ENCODE measurements at places on chromosomes 11 and 22.

- no peak for DNase-seq
These were observed 18.8 kb downstream of the TMEM218 start for GRCh38 chr11:125092669-125093068.

- DNase-seq: no peak
These were observed 21.2 kb downstream of the MRPL21 start for GRCh38 chr11:68882391-68882790.

GRCh38 chr11:70140711-70141485, 62.2 kb upstream of the FADD start:
- DNase-seq: no peak

GRCh38 chr11:33942954-33943353, 51.1 kb upstream of the LMO2 start:
- DNase-seq: no peak

GRCh38 chr11:45889966-45890365, 4.5 kb downstream of the MAPK8IP1 start:
- DNase-seq: no peak

DNA sequence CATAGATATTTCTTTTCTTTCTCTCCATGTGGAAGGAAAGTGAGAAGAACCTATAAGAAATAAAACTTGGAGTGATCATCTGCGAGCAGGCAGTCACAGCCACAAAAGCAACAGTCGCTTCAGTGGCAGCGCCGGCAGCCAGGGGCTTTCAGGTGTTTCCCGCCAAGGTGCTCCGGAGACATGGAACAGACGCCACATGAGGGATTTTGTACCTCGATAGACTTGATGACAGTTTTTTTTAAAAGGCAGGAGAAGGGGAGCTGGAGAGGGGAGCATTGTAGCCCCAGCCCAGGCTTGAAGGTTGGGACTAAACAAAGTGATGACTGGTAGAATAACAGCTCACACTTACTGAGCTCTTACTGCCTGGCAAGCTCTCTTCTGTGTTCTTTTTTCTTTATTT, 471.4 kb upstream of the B3GAT1 start:
- DNase-seq: no peak

DNA sequence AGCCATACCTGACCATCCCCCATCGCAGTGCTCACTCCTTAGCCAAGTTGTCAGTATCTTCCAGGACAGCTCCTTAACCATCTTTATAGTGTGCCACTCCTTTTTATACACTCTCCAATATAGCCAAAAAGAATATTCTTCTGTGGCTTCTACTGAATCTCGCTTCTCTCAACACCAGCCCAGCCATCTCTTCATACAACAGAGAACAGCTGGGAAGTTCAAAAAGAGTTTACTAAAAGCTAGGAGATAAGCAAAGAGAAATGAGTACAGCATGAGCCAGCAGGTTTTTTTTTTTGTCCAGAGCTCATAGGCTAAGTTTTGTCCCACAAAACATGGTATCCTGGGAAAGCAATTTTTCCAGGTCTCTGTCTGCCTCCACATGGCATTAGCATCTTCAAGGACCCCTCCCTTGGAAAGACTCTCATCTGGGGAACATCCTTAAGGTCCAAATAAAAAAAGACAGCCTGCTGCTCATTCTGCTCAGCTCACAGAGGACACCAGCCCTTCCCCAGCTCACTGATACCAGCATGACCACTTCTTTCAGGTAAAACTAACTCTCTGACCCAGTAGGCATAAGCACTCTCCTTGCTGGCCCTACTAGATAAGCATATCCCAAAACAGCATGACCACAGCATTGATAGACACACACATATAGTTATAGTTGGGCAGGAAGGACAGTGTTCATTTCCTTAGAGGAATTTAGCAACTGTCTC, 48.8 kb upstream of the YWHAH start:
- DNase-seq: no peak

DNA sequence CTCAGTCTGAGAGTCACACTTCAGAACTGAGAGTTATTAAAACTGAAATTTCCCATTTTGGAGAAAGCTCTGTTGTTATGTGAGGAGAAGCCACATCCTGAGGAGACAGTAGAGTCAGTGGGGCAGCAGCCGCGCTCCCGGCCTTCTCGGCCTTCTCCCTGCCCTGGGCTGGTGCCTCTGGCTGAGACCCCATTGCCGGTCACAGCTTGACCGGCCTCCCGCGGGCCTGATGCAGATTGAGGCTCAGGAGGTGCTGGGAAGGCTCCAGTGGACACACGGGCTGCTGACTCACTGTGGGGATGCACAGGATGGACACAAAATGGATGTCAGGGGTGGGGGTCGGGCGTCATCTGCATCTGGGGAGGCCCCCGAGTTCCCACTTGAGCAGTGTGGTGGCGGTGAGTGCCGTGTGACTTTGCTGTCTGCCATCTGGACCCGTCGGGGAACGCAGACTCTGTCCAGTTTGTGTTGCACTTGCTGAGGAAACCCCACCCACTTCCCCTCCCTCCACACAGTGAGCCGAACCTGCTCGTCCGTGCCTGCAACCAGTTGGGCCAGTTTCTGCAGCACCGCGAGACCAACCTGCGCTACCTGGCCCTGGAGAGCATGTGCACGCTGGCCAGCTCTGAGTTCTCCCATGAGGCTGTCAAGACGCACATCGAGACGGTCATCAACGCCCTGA, 50.1 kb downstream of the MUC6 start:
- DNase-seq: no peak

DNA sequence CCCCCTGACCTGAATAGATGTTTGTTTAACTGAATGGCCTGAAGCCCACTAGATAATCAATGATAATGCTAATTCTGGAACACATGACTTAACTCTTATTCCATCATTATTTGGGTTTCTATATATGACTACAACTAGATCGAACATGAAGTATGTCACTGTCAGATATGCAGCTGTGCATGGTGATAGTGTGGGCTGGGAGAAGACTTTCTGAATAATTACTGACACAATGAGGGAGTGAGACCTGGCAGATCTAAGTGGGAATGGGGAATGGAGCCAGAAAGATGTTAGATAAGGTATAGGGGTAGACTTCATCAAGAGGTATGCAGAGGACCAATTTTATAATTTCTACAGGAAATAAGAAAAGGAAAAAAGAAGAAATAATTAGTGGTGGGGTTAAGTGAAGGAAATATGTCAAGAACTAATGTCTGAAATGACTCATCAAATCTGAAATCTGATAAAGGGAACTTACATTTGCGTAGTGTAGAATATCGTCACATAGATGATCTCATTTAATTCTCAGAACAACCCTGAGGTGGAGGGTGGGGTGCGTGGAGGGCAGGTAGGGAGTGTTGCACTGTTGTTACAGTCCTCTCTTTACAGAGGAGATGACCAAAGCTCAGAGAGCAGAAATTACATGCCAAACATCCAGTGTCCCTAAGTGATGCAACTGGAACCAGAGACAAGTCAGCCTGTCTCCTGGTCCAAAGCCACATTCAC, 68.2 kb upstream of the EED start:
- no peak for DNase-seq

- no peak for DNase-seq
These were observed 5.1 kb downstream of the TRIM22 start for GRCh38 chr11:5694642-5695041.

DNA sequence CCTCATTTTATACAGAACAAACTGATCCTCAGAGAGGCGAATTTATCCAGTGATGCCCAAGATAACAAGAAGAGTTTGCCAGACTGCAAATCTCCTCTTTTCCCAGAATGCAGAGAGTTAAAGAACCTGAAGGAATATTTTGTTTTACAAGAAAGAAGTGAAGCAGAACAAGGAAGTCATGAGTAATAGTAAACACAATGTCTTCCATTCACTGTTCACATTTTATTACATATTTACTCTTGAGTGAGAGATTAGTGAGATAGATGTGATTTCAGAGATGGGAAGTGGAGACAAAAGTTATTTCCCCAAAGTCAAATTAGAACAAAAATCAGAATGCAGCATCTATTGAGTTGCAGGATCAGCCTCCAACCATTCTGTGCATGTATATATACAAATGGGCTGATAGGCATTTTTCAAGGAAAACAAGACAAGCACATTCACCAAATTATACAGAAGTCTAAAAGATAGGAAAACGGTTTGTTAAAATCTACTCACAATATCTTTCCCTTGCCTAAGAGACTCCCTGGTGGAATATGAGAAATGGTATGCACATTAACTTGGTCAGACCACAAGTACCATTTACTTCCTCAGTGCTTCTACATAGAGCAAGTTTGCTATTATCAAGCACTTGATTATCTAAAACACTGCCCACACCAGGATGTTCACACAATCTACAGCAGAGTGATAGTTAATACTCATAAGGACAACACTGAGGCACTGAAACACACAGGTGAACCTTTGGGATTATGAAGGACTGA, 12.0 kb downstream of the GUCY1A2 start:
- no peak for DNase-seq

GRCh38 chr11:2519862-2520735, 75.3 kb downstream of the KCNQ1 start:
- DNase-seq: no peak

- no peak for DNase-seq
These were observed 3.7 kb downstream of the RPS3 start for GRCh38 chr11:75403037-75403436.

DNA sequence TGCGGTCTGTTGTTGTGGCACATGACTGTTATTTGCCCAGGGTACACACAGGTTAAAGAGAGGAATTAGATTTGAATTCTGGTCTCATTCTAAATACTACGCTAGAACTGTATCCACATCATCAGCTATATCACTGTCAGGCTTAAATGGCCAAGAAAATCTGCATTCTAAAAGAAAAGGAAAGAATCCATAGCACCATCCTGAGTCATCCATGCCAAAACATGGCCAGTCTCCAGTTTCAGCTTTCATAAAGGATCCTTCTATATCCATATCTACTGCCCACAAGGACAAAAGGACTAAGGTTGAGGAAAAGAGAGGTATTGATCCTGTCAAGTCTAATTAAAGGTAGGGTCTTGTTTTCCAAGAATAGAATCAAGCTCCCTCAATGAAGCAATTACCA, 73.6 kb upstream of the GDPD4 start:
- DNase-seq: no peak

DNA sequence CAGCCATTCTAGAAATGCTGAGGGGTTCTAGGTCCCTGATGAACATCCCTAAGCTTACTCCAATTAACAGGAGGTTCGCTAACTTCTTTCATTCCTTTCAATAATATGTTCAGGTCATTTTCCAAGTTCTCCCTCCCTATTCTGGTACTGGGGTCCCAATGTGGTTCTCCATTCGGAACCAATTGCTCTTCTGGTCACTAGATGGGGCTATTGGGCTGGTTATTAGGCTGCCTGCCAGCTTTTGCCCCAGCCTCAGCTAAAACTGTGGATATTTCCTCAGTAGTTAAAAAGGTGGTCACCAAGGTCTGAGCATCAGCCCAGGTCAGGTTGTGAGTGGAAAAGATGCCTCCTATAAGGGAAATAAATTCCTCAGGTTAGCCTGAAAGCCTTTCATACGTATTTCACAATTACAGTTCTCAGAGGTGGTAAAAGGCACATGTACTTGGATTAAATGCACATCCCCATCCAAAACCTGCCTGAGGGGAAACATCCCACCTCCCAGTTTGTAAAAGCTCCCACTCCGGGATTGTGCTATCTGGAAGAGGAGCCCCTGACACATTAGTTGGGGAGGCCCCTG, 161.1 kb upstream of the CCDC179 start:
- DNase-seq: peak; percentile 32

GRCh38 chr11:93741094-93741881, at the start of the genes C11orf54 and TAF1D:
Gene C11orf54 (plus strand): TSS chr11:93741672. CDS start chr11:93747394, 5,722 bp downstream.
Gene TAF1D (minus strand): TSS chr11:93741495. CDS start chr11:93739304, 2,191 bp downstream.
- peak; percentile 96 for DNase-seq

DNA sequence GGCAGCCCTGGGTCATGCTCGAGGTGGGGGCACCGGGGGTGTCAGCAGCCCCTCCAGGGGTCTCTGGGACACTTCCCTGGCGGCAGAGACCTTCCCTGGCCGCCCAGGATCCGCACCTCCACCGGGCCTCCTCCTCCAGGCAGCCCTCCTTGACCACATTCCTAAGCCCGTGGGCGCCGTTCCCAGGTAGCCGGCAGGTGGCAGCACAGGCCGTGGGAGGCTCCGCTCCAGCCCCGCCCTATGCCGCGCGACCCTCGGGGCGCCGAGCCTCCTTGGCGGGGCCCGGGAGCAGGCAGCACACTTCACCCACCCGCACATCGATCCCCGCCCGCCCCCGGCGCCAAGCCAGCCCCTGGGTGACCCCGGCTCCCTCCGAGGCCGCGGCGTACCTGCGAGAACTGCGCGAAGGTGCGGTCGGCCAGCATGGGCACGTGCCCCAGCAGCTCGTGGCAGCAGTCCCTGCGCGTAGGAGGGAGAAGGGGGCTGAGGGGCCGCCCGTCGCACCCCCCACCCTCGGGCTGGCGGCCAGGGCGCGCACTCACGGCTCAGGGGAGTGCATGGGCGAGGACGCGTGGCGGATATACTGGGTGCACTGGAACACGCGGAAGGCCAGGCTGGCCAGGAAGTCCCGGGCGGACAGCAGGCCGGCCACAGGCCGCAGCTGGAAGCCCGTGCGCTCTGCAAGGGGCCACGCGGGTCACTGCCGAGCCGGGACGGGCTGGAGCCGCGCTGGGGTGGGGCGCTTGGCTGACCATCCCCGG, 5.3 kb upstream of the INS start:
- no peak for DNase-seq

DNA sequence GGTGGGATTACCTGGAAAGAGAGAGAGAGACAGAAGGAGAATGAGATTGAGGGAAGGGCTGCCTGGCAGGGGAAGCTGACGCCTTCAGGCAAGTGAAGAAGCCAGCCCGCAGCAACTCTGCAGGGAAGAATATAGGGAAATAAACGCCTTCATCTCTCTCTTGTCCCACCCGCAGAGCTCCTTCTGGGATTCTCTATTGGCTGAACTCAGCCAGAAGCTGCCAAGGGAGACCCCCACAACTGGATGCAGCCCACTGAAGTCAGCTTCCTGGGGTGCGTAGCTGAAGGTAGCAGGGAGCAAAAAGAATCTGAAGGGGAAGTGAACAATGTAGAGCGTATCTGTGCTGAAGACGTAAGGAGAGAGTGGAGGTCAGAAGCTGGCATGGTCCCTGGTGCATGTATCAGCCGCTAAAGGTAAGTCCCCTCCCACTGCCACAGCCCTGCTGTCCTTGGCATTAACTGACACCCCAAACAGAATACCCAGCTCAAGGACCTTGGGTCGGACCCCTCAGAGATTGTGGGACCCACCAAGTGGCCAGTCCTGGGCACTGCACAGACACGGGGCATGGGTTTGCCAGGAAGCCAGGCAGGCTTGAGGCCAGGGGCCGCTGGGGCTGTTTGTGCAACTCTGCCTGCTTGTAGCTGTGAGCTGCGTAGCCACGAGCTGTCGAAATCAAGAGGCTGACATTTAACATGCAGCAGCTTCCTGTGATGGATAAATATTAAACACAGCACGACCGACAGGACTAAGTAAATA, 469.9 kb downstream of the MN1 start:
- peak; percentile 18 for DNase-seq

- DNase-seq: no peak
These were observed 32.7 kb upstream of the DDX10 start for GRCh38 chr11:108632041-108632704.

GRCh38 chr11:113420808-113421207, 33.2 kb downstream of the ANKK1 start:
- no peak for DNase-seq

DNA sequence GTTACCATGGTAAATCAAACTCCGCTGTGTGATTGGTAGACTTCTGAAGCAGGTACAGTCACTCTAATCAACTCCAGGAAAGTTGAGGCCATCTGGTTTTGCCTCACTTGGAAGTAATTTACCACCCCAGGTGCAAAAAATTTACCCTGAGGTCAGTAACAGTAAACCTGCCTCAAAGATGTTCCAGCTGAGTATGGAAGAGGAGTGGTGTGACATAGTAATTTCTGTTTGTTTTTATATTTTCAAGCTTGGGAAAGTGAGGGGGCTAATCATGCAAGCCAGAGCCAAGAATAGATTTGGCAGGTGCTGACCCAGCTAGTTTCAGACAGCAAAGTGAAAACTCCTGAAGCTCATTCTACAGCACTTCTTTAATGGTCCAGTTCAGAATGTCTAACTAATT, 691.6 kb downstream of the NTM start:
- DNase-seq: no peak
